ENCODE measurements at places on chromosomes 11 and 22.

DNA sequence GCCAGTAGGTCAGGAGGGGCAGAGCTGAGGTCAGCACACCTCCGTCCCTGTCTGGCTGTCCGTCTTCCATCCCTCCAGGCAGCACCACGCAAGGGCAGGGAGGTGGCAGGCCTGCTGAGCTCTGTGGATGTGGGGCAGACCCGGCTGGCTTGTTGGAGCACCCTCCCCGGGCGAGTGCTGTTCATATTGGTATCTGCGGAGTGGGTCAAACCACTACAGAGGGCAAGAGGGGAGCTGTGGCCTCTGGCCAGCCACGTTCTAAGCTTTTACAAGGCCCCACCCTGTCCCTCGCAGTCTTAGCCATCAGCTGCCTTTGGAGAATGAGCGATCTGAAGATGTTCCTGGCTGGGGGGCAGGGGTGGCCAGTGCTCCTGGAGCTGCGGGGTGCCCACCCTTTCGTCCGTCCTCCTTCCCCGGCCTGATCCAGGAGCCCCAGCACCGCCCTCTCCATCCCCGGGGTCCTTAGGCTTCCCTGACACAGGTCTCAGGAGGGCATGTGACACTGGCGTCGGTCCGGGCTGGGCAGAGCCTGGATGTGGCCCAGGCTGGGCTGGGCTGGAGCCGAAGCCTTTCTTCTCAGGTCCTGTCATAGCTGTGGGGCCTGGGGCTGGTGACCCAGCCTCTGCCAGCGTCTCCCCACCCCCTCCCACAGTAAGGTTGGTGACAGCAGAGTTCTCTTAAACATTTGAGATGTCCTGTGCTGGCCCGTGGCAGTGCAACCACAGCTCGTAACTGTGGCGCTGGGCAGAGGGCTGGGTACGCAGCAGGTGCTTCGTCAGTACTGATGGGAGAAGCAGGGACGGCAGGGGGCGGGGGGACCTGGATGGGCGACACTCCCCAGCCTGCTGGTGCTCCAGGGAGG is 31.7 kb upstream of the GRAMD4 start:
- no peak for DNase-seq

DNA sequence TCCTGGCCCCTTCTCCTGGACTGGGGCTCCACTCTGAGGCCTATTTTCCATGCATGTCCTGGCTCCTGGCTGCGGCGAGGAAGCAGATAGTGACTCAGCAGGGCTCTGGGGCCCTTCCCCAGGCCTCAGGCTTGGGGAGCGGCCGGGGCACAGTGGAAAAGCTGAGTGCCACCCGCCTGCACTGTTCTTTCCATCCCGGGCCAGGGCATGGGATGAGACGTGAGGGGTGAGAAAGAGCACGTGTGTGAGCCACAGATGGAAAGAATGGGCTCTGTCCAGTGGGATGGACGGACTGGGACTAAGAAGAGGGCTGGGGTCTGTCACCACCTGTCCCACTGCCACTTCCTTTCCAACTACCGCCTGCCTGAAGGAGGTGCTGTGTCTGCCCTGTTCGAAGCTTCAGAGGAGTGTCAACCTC is 12.8 kb downstream of the SLC37A2 start:
- no peak for DNase-seq

DNA sequence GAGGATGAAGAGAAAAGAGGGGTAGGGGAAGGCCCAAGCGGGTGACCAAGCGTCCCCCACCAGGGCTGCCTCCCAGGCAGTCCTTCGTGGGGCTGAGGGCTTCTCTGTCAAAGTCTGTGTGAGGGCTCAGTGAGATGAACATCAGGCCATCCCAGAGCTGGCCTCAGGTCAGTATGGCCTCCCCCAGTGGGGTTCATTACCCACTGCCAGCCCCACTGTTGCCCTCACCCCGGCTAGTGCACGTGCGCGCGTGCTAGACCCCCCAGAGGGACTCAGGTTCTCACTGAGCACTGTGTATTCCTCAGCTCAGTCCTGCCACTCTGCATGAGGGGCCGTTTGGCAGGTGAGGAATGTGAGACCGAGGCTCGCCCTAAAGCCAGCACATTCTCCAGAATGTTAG is 3.3 kb downstream of the KDELR3 start:
- DNase-seq, result no peak

- DNase-seq, result no peak
Measured at GRCh38 chr11:79430280-79430679, 10.6 kb downstream of the TENM4 start.

GRCh38 chr22:50676180-50676636 is 3.6 kb downstream of the SHANK3 start:
- DNase-seq, result no peak

GRCh38 chr11:113771964-113772363 is 1.5 kb downstream of the ZW10 start:
- no peak for DNase-seq

DNA sequence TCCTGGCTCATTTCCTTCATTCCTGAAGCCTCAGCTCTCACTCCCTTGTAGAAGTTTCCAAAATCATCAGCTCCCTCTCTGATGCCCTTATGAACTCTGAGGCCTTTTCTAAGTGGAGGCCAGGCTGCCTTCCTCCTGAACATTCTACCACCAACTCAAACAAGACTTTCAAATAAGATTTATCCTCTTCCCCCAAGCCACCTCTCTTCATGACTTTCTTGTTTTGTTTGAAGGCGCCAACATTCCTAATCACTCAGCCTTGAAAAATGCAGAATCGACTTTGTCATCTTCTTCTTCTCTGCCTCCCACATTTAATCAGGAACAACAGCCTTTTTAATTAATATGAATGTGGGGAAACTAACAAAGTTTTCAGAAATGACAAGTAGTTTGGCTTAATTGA is 927.9 kb downstream of the OPCML start:
- no peak for DNase-seq

GRCh38 chr11:128343870-128344269 is 243.5 kb downstream of the ETS1 start:
- no peak for DNase-seq

DNA sequence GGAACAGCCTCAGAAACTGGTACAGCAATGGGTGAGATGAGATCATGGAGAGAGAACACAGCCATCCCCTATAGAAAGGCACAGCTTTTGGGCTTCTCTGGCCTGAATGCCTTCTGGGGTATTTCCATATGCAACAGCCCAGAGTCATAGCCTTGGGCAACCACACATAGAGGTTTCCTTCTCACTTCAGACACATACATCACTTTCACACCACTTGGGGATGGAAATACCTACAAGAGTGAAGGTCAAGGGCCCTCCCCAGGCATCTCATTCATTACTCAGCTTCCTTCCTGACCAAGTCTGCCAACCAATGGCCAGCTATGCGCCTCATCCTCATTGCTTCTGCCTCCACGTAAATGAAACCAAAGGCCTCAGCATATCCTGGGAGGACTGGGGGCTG is 17.7 kb upstream of the OLFML1 start:
- DNase-seq, result no peak

GRCh38 chr11:2417856-2418692 is 17.5 kb downstream of the TSSC4 start:
- no peak for DNase-seq

- DNase-seq, result no peak
Measured at GRCh38 chr11:92198268-92198667, 26.4 kb upstream of the FAT3 start.

- DNase-seq, result no peak
Measured at GRCh38 chr11:64094463-64095260, 58.9 kb downstream of the FLRT1 start.

GRCh38 chr22:39409516-39410029 is 10.0 kb downstream of the TAB1 start:
- DNase-seq, result no peak

DNA sequence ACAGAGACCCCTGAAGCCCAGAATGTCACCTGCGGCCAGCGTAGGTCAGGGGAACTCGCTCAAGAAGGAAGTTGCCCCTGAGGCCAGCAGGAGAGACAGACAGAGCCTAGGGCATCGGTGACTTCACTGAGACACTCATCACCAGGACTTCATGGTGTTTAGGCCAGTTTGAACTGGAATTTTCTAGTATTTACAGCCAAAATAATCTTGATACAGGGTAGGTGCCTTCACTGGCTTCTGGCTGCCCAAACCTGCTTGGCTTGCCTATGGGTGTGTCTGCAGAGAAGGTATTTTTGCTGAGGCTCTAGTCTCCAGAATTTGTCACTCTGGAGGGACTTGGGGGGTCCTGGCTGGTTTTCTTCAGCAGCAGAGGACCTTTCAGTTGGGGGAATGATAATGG is 86.6 kb downstream of the FBXO7 start:
- DNase-seq, result no peak

- DNase-seq, result no peak
Measured at GRCh38 chr22:45905326-45905923, 71.5 kb downstream of the WNT7B start.

DNA sequence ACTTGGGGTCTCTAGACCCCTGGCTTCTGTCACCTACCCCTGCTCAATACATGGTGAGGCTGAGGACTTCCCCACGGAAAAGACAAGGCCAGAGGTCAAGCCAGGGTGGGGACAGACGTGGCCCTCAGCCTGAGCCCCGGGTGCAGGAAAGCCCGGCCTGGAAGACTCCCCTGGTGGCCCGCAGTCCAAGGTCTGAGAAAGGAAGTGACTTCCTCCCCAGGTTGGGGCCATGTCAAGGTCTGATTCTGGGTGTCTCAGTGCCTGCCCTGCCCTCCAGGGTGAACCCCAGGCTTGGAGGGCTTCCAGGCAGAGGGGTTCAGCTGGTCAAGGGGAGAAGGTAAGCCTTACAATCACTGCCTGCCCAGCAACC is 3.9 kb downstream of the CTSD start:
- no peak for DNase-seq

DNA sequence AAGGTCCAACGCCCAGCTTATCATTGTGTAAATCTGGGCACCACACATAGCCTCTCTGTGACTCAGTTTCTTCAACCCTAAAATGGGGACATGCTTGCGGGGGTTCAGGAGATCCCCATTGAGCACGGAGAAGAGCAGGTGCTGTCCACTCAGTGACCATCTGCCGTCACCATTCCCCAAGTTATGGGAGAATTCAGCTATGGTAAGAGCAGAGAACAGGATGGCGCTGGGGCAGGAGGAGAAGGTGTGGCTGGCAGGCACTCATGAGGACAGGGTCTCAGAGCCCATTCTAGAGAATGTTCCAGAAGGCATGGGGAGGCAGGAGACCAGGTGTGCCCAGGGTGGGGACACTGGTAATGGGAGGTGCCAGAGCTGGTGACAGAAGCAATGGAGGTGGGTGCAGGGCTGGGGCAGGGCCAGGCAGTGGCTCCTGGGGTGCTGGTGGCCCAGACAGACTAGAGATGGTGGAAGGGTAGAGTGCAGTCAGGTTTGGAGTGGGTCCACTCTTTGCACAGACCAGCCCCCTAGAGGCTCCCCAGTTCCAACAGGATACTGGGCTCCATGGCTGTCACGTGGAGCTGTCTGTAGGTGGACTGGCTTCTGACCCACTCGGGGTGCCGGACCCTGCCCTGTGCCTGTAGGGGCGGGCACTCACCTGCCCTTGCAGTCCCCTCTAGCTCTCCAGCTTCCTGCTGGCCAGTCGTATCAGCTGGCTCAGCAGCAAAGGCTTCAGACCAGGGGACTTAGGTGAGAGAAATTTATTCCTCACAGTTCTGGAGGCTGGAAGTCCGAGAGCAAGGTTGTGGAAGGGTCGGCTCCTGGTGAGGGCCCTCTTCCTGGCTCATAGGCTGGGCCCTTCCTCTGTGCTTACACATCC is 84.7 kb downstream of the CDKN1C start:
- DNase-seq, result no peak

- no peak for DNase-seq
Measured at GRCh38 chr11:4523666-4524065, 21.3 kb upstream of the OR52M1 start.

- DNase-seq, result no peak
Measured at GRCh38 chr11:45303316-45303715, 17.2 kb upstream of the SYT13 start.

- no peak for DNase-seq
Measured at GRCh38 chr11:105034813-105035620, at the start of gene CASP1. TSS of gene CASP1 (minus strand) at chr11:105035144. CDS start at chr11:105035113, 31 bp downstream.

DNA sequence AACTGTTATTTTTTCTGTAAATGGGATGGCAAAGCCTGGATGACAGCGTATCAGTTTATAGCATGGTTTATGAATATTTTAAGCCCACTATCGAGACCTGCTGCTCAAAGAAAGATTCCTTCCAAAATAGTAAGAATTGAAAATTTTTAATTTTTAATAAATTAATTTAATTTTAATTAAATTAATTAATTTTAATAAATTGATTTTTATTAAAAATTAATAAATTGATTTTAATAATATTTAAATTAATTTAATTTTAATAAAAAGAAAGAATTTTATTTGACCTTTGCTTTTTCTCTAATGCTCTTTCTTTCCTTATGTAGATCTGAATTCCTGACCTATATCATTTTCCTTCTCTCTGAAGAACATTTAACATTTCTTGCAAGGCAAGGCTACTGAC is 62.9 kb downstream of the EXT2 start:
- no peak for DNase-seq

GRCh38 chr11:120224972-120225909 is 14.4 kb downstream of the OAF start:
- no peak for DNase-seq

DNA sequence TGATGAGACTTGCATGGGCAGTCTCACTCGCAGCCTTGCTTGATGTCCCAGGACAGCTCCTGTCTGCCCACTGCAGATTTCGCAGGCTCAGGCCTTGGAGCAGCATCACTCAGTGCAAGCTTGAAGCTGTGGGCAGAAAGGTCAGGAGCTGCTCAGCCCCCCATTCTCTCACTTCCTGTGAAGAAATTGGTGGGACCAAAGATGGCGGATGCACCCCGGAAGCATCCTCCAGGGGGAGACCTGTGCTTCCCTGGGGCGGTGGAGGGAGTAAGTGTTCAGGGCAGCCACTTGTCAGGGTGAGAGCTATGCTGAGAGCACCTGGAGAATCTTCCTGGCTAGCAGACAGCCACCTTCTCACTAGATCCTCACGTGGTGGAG is 11.3 kb downstream of the PLAAT2 start:
- no peak for DNase-seq

DNA sequence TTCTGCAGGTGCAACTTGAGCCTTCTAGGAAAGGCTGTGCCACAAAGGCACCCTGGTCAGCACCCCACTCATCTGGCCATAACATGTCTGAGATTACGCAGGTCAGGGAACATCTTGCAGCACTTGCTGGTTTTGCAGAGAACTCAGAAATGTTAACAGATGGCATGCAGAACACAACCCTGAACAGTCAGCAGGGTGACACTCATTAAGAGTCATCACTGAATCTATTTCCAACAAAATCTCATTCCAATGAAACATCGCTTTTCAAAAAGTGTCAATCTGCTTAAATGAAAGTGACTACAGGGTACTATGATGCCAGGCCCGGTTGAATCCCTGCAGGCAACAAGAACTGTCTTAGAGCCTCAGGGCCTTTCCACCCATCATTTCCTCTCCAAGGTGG is 369.8 kb upstream of the CCDC90B start:
- no peak for DNase-seq

GRCh38 chr11:62854013-62854824 is 14.8 kb upstream of the WDR74 start:
- DNase-seq, result no peak

DNA sequence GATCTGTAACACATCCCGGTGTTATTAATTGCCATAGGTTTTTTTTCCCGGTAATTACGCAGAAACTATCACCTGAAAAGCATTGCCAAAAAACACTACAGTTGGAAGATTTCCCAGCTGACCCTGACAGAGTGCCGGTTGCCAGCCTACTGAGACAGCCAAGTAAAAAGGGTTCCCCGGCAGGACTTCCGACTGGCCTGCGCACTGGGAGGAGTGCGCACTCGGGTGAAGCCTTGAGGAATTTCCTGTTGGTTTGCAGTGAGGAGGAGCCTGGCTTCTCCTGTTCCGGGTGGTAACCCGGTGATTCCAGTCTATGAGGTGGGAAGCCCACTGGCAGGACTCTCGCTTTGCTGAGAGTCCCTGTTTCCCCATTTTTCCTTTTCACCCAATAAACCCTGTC is 52.1 kb downstream of the CNTF start:
- no peak for DNase-seq

All from activated CD4-positive, alpha-beta T cell treated with anti-CD3 and anti-CD28 coated beads, Interleukin-2, amount 50 U/mL, for 1 hour (primary cell).